ENCODE measurements at places on chromosomes 6 and 20. TPM values are rescaled to one million over a fixed set of nuclear protein-coding genes. Genes with fewer than 3 reads are reported as not detected.

The CNBD2 gene
- 4.9 TPM for total RNA-seq

The SOX18 gene
- 45.2 TPM for total RNA-seq

The HLA-DRB5 gene
- not detected for total RNA-seq

The PCSK2 gene
- 0.90 TPM for total RNA-seq

The FKBP1C gene
- total RNA-seq = 1.2 TPM

DNA sequence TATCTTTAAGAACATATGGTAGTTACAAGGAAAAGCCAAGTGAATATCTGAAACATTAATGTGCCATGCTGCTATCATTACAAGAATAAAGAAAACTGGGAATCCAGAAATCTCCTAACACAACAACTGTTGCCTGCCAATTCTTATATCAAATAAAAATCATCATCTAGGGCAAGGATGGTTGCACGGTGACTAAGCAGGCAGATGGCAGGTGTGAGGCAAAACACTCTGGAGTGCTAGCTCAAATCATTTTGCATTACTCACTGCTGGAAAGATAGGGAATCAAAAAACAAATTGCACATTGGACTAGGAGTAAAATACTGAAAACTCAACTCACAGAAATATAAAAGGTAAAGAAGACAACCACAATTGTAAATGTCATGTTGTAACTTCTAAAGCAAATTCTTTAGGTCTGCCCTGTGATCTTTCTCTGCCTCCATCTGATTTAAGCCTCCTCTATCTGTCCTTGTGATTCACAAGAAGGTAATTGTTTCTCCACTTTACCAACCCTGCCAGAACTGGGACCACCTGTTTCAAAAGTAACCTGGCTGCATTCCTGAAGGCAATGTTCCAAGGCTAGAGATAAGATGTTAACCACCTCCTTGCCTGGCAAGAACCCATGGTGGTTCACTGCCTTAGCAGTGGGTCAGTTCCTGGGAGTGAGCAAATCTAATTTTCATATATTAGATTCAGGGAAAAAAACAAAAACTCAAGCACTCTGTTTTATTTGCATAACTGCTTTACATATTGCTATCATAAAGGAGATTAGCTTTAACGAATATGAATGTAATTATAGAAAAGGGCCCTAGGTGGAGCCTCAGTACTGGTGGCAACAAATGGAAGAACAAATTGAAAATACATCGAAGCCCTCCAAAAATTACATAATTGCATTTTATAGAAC lies 33.1 kb upstream of the LCA5 start:
- H3K36me3 ChIP-seq = no peaks in the 10 kb centered on the region
- peak; percentile 19 for DNase-seq
- no peaks in the 10 kb centered on the region for H3K27me3 ChIP-seq
- H3K4me1 ChIP-seq = peaks cover 8% of the 10 kb centered on the region

DNA sequence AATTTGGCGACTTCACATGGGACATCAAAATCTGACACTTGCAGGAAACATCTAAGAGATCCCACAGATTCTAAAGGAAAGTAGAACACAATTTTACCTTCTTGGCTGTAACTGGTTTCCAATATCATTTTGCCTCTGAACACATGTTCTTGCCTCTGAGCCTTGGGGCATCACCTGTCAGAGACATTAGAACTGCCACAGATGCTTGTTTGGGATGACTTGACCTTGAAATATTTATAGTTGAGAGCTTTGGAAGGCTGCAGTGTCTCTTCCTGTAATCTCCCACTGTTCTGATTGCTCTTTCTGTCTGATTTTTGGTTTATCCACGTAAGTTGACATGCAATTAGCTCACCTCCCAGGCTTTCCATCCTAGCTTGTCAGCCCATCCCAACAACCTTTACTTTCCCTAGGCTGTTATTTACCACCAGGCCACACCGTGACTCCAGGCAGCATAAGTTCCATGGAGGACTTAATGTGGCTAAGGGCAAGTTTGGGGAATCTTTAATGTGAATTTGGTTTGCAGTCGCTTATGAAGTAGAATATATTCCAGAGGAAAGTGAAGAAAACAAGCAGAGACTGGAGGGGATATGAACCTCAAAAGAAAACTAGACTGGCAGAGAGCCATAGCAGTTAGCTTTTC lies 256.5 kb upstream of the RIN2 start:
- H3K27me3 ChIP-seq = no peaks in the 10 kb centered on the region
- no peak for DNase-seq
- H3K4me1 ChIP-seq = no peaks in the 10 kb centered on the region

GRCh38 chr20:58712806-58713731 lies 20.5 kb downstream of the NPEPL1 start:
- no peaks in the 10 kb centered on the region for H3K36me3 ChIP-seq
- H3K27me3 ChIP-seq = no peaks in the 10 kb centered on the region
- no peak overlapping the region for H3K4me3 ChIP-seq
- no peak overlapping the region for H3K27ac ChIP-seq
- DNase-seq = no peak

DNA sequence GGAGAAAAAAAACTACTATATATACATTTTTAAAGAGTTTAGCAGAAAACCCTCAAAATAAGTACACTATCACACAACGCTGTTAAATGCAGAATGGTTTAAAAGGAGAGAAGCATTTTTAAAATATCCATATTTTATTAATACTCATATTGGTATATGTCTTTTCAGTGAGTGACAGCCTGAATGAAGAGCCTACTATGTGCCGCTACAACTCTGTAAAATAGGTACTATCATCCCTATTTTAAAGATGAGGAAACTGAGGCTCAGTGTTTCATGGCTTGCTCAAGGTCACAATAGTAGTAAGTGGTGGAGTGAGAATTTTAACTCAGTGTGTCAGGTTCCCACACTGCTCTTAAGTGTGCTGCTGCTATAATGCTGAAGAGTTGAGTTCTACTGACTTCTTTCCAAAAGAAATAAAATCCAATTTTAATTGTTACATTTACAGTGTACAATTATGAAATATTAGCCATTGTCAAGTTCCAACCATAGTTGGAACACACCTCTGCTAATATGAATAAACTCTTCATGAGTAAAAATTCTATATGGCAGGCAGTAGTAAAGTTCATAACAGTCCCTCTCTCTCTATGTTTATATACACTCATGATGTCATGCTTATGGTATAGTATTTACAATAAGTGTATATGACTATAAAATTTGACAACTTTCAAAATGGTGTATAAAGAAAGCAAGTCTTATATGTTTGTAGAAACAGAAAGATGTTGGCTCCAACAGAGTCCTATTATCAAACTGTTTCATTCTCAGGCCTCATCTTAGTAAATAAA lies 3.1 kb downstream of the FAM184A start:
- H3K36me3 ChIP-seq = no peaks in the 10 kb centered on the region
- no peak for DNase-seq
- no peak overlapping the region for H3K27ac ChIP-seq
- no peaks in the 10 kb centered on the region for H3K4me1 ChIP-seq
- H3K4me3 ChIP-seq = no peak overlapping the region
- no peaks in the 10 kb centered on the region for H3K27me3 ChIP-seq

DNA sequence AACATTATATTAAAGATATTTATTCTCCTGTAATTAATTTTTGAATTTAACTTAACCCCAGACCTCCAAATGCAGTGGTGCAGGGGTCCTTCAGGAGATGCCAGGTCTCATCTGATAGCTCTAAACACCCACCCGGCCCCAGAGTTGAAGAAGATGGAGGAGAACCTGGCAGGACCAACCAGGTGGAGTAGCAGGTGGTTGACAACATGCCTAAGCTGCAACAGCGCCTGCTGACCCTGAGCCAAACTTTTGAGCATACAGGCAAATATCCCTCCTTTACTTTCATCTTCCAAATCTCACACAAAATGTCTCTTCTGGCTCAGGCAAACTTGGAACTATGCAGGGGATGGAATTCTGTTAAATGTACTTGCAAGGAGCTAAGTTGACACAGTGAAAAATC lies 145.3 kb upstream of the TCF21 start:
- H3K36me3 ChIP-seq = no peaks in the 10 kb centered on the region
- no peak for DNase-seq
- no peak overlapping the region for H3K4me3 ChIP-seq
- no peak overlapping the region for H3K27ac ChIP-seq
- no peaks in the 10 kb centered on the region for H3K4me1 ChIP-seq

- no peaks in the 10 kb centered on the region for H3K4me1 ChIP-seq
- no peaks in the 10 kb centered on the region for H3K27me3 ChIP-seq
- H3K36me3 ChIP-seq = no peaks in the 10 kb centered on the region
- H3K27ac ChIP-seq = no peak overlapping the region
Measured at GRCh38 chr6:14857501-14857900, 388.4 kb upstream of the JARID2 start.

GRCh38 chr6:123309130-123309529 lies 313.1 kb downstream of the CLVS2 start:
- no peaks in the 10 kb centered on the region for H3K27me3 ChIP-seq
- no peak for DNase-seq
- H3K36me3 ChIP-seq = no peaks in the 10 kb centered on the region
- no peaks in the 10 kb centered on the region for H3K4me1 ChIP-seq
- H3K4me3 ChIP-seq = no peak overlapping the region
- no peak overlapping the region for H3K27ac ChIP-seq

GRCh38 chr6:110357664-110358552 lies at the start of gene METTL24:
METTL24 (minus strand) TSS chr6:110358349; CDS start chr6:110358272, 77 bp downstream.
- no peaks in the 10 kb centered on the region for H3K4me1 ChIP-seq
- H3K27ac ChIP-seq = peak within 1 kb of the TSS; percentile 79
- H3K36me3 ChIP-seq = no peaks in the 10 kb centered on the region
- DNase-seq = peak; percentile 33
- no peaks in the 10 kb centered on the region for H3K27me3 ChIP-seq
- H3K4me3 ChIP-seq = peak within 1 kb of the TSS; percentile 26

- H3K27me3 ChIP-seq = no peaks in the 10 kb centered on the region
- DNase-seq = no peak
- no peak overlapping the region for H3K27ac ChIP-seq
- H3K36me3 ChIP-seq = no peaks in the 10 kb centered on the region
- H3K4me3 ChIP-seq = no peak overlapping the region
- peaks cover 4% of the 10 kb centered on the region for H3K4me1 ChIP-seq
Measured at GRCh38 chr6:18055714-18056382, 66.6 kb downstream of the NHLRC1 start.

DNA sequence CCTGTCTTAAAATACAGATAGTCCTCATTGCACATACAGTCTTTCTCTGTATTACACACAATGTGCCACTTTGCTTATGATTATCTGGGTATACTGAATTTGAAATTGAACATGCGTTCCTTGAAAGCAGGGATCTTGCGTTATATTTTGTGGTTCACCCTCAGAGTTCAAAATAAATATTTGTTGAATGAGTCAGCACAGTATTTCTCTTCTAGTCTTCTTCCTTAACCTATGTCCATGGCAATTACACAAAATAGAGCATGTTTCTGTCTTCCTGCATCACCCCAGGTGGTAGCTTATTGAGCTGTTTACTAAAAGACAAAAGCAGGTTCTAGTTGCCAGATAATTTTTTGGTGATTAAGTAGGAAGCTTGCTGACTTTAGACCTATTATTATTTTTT lies 272.9 kb upstream of the FERMT1 start:
- H3K27me3 ChIP-seq = peaks cover 4% of the 10 kb centered on the region
- no peak overlapping the region for H3K4me3 ChIP-seq
